ENCODE measurements at places on chromosomes 16 and 17. TPM values are rescaled to one million over a fixed set of nuclear protein-coding genes. Genes with fewer than 3 reads are reported as not detected.

REXO5 gene
- 2.5 TPM for polyA plus RNA-seq

NATD1 gene
- polyA plus RNA-seq, result 2.3 TPM

LPO gene
- 0.23 TPM for polyA plus RNA-seq

OR1F1 gene
- not detected for polyA plus RNA-seq

PRSS22 gene
- 48.7 TPM for polyA plus RNA-seq

ITPRIPL2 gene
- polyA plus RNA-seq, result 4.3 TPM

IRX6 gene
- polyA plus RNA-seq, result 0.04 TPM

MYH13 gene
- polyA plus RNA-seq, result not detected

ZG16B gene
- 1.7 TPM for polyA plus RNA-seq

MPP2 gene
- 1.9 TPM for polyA plus RNA-seq

ITGAD gene
- polyA plus RNA-seq, result not detected

KLHL10 gene
- polyA plus RNA-seq, result 0.02 TPM

PYY gene
- polyA plus RNA-seq, result 1.1 TPM

NME3 gene
- polyA plus RNA-seq, result 232 TPM

CHAD gene
- polyA plus RNA-seq, result 13.4 TPM

CPHXL2 gene
- not detected for polyA plus RNA-seq

DPEP3 gene
- polyA plus RNA-seq, result not detected

AKTIP gene
- 8.7 TPM for polyA plus RNA-seq

TEKT5 gene
- polyA plus RNA-seq, result 0.26 TPM

CCL17 gene
- polyA plus RNA-seq, result not detected

KRT20 gene
- not detected for polyA plus RNA-seq

C1QL1 gene
- 29.3 TPM for polyA plus RNA-seq

HCRT gene
- not detected for polyA plus RNA-seq

CHRNE gene
- polyA plus RNA-seq, result 1.1 TPM

ACE gene
- polyA plus RNA-seq, result 8.2 TPM

CSH2 gene
- polyA plus RNA-seq, result not detected

AIPL1 gene
- polyA plus RNA-seq, result not detected

MIS12 gene
- polyA plus RNA-seq, result 9.4 TPM

MT1M gene
- 34.6 TPM for polyA plus RNA-seq

CCDC78 gene
- polyA plus RNA-seq, result 7.7 TPM

SNAI3 gene
- 0.72 TPM for polyA plus RNA-seq

KRTAP4-5 gene
- not detected for polyA plus RNA-seq

CLEC3A gene
- polyA plus RNA-seq, result not detected

ABCA5 gene
- polyA plus RNA-seq, result 55.9 TPM

TBC1D3B gene
- 3.9 TPM for polyA plus RNA-seq

TAC4 gene
- not detected for polyA plus RNA-seq

KPNB1 gene
- polyA plus RNA-seq, result 36.7 TPM

GPR179 gene
- polyA plus RNA-seq, result 0.34 TPM

BORCS6 gene
- 4.5 TPM for polyA plus RNA-seq

KRT28 gene
- polyA plus RNA-seq, result not detected
